ENCODE measurements at places on chromosomes 12 and 14. TPM values are rescaled to one million over a fixed set of nuclear protein-coding genes. Genes with fewer than 3 reads are reported as not detected.

CLEC9A gene
- total RNA-seq, result not detected

GRCh38 chr12:117040496-117040895, 58.7 kb downstream of the TESC start:
- ATAC-seq, result no peak

DNA sequence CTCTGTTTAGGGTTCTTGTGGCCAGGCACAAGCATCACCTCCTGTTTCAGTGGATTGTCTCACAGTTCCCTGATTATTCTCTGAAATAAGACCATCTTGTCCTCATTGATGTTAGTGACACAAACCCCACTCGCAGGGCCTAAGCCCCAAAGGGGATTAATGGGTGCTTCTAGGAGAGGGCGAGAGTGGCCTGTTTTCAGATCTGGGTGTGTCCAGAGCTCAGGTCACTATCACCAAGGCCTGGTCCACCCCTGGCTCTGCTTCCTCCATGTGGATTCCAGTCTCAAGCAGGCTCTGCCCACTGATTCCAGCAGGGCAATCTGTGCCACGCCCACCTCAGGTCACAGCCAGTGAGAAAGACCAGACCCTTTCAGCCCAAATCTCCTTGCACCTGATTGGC, 361.9 kb downstream of the ADGRD1 start:
- no peak for ATAC-seq

- no peak for ATAC-seq
These were observed 163.9 kb upstream of the VASH1 start for GRCh38 chr14:76597387-76597786.

DNA sequence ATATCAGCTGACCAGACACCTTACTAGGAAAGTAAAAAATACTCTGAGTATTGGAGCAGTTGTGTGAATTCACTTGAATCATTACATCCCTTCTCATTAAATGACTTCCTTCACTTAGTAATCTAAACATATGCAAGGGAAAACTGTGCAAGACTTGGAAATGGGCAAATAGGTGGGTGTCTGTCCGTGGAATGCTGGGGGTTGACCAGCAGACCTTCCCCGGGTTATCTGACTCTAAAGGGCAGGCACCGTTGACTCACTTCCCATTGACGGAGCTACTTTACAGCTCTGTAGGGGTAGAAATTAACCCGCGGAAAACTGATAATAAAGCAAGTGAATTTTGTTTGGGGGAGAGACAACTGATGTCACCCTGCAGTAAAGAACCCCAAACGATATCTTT, 199.3 kb downstream of the TTC7B start:
- ATAC-seq, result no peak

GRCh38 chr14:104933746-104934733, 9.4 kb downstream of the PLD4 start:
- ATAC-seq, result peak; percentile 2
